ENCODE measurements at places on chromosomes 5 and 9.

- DNase-seq: no peak
These were observed 6.1 kb downstream of the SCAI start for GRCh38 chr9:125137200-125137599.

GRCh38 chr9:127124111-127124531, 1.7 kb upstream of the ANGPTL2 start:
- DNase-seq: no peak

DNA sequence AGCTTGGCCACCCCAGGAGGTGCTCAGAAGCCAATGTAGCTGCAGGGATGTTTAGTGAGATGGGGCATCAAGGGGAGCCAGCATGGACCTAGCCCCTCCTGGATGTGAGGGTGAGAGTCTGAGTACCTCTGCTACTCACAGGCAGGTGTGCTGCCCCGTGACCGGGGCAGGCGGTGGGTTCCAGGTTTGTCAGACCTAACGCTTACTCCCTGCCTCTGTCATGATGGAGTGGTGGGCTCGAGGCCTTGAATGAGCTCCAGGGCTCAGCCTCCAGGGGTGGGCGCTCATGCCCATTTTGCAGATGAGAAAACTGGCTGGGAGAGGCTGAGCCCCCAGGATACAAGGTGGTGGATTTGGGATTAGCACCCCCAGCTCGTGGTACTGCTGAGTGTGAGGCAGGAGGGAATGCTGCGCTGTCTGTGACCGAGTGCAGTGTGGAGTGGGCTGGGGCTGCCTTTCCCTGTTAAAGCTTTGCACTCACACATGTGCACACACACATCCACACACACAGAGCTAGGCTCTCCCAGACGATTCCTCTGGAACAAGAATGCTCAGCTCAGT, 1.5 kb downstream of the RXRA start:
- no peak for DNase-seq

GRCh38 chr9:122206118-122207046, 22.4 kb downstream of the LHX6 start:
- no peak for DNase-seq

DNA sequence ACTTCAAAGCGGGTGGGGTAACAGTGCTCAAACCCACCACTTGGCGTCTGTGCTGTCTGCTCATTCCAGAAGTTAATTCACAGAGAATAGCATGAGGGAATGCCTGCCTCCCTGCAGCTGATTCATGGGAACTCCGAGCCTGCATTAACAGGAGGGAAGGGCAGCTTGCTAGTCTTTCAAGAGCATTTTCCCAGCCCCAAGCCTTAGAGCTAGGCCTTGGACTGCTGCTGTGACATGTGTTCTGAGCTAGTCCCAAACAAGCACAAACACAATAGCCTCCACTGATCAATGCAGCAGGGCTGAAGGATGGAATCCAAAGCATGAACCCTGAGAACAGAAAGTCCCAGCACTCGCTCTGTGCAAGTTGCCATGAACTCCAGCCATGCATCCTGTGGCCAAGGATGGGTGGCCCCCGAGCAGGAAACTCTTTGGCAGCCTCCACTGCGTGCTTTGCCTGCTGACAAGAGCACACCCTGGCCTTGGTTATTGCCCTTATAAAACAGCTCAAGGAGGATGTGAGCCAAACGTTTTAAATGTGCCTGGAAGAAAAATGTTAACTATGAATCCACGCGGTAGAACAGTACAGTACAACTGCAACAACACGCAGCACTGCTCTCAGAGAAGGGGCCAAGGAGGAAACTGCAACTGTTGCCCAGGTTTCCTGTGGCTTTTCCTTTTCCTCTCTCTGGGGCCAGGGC, 653.1 kb upstream of the KLF4 start:
- no peak for DNase-seq

- no peak for DNase-seq
These were observed 650 bp downstream of the MYORG start for GRCh38 chr9:34375901-34376595.

DNA sequence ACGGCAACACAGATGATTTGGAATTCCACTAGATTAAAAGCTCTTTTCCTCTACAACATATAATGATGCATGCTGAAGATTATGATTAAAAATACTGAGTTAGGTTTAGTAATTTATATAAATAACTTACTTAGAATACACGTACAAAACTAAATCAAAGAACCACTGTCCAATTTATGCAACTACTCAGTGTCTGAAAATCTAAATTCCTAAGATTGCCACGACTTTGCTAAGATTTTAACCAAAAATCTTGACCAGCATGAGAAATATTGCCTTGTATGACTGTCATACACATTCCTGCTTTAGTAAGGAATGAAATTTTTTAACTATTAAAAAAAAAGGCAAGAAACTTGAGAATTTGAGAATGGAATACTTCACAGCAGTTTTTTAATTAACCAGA, 292.4 kb downstream of the ZNF608 start:
- DNase-seq: no peak

GRCh38 chr5:1217596-1218206, 7.5 kb upstream of the SLC6A18 start:
- DNase-seq: no peak

- no peak for DNase-seq
These were observed 12.4 kb downstream of the ANKH start for GRCh38 chr5:14859150-14859549.

- DNase-seq: no peak
These were observed 15.1 kb upstream of the CSNK1G3 start for GRCh38 chr5:123496892-123497291.

GRCh38 chr9:134213508-134213850, 49.1 kb upstream of the RNU6ATAC start:
- no peak for DNase-seq

- DNase-seq: no peak
These were observed 5.8 kb upstream of the TERT start for GRCh38 chr5:1300581-1301083.

DNA sequence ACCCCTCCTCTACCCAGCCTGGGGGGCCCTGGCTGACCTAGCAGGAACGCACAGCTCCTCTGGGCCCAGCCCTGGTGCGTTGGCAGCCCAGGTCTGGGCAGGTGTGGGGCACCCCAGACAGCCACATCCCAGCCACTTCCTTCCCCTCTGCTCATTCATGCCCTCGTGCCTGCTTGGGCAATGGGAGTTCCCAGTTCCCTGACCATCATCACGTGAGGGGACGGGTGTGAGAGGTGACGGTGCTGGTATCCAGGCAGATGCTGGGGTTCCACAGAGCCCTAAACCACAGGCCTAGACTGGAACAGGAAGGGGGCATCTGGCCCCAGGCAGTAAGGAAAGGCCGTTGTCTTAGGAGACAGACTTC, 8.4 kb downstream of the RALGDS start:
- no peak for DNase-seq
